ENCODE measurements at places on chromosomes 3 and 15.

DNA sequence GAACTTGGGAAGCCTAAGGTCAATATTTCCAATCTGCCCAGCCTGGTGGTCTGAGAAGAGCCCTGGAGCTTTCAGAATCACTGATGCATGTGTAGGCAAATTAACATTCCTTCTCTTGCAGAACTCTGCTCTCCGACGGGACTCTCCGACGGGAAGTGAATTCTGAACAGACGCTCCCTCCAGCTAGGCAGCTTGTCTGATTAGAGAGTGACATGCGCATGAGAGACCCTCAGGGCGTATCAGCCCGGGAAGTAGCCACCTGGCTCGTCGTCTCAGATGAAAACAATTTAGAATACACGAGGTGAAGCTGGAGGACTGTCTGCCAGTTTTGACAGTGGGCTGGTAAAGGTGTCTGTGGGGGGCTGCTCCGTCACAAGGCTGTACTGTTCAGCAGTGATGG lies 103.1 kb downstream of the DGKG start:
- no peaks in the 10 kb centered on the region for H3K36me3 ChIP-seq
- no peaks in the 10 kb centered on the region for H3K27me3 ChIP-seq
- peaks cover 7% of the 10 kb centered on the region for H3K4me1 ChIP-seq
- no peak overlapping the region for H3K27ac ChIP-seq
- H3K4me3 ChIP-seq = no peak overlapping the region

DNA sequence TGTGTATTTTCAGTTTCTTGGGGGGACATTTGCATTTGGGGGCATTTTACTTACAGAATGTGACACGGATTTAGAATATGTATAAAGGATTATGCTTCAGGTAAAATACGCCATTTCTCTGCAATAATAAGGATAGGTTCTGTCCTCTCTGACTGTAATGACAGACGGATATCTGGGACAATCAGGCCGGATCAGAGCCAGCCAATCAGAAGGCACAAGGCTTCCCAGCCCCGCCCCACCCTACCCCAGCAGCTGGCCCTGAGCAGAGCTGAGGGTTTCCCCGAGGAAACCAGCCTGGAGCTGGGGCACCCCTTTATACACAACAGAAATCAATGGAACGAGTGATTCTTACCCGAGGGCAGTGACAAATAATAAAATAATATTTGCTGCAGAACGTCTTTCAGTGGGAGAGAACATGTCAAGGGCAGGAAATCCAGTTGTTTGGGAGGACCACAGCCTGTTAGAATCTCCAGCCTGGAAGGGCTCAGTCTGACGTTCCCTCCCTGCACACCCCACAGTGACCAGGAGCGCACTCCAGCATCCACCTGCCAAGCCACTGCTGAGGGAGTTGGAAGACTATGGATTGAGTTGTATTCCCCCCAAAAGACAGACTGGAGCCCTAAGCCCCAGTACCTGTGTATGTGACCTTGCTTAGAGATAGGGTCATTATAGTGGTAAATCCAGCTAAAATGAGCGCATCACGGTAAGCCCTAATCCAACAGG lies 30.3 kb upstream of the SEC13 start:
- H3K4me3 ChIP-seq = no peak overlapping the region
- no peaks in the 10 kb centered on the region for H3K4me1 ChIP-seq
- H3K36me3 ChIP-seq = no peaks in the 10 kb centered on the region
- no peaks in the 10 kb centered on the region for H3K27me3 ChIP-seq
- DNase-seq = no peak

- peak; percentile 43 for DNase-seq
- no peaks in the 10 kb centered on the region for H3K4me1 ChIP-seq
- H3K27me3 ChIP-seq = no peaks in the 10 kb centered on the region
- H3K4me3 ChIP-seq = no peak overlapping the region
- H3K27ac ChIP-seq = no peak overlapping the region
Observed at GRCh38 chr3:39469945-39470344, 2.5 kb downstream of the MOBP start.

- no peak for DNase-seq
- no peak overlapping the region for H3K4me3 ChIP-seq
- no peaks in the 10 kb centered on the region for H3K36me3 ChIP-seq
- no peaks in the 10 kb centered on the region for H3K27me3 ChIP-seq
- H3K4me1 ChIP-seq = peaks cover 14% of the 10 kb centered on the region
Observed at GRCh38 chr15:62899090-62899493, 143.5 kb upstream of the TPM1 start.

DNA sequence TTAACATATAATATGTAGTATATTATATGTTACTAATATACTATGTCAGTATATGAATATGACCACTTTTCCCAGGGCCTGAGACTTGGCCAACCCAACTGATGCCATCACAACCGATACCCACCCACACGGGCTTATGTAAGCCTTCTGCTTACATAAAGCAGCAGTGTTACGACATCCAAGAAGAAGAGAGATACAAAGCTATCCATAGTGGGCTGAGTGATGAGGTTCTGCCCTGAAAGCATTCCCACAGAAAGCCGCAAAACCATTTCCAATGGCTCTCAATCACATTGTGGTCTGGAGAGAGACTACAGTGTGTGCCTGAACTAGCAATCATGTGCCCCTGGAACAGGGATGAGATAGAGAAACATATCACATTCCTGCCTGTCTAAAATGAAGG lies 177.9 kb downstream of the PLOD2 start:
- no peaks in the 10 kb centered on the region for H3K27me3 ChIP-seq
- no peaks in the 10 kb centered on the region for H3K36me3 ChIP-seq
- H3K4me1 ChIP-seq = no peaks in the 10 kb centered on the region
- H3K27ac ChIP-seq = no peak overlapping the region
- H3K4me3 ChIP-seq = no peak overlapping the region
- no peak for DNase-seq

DNA sequence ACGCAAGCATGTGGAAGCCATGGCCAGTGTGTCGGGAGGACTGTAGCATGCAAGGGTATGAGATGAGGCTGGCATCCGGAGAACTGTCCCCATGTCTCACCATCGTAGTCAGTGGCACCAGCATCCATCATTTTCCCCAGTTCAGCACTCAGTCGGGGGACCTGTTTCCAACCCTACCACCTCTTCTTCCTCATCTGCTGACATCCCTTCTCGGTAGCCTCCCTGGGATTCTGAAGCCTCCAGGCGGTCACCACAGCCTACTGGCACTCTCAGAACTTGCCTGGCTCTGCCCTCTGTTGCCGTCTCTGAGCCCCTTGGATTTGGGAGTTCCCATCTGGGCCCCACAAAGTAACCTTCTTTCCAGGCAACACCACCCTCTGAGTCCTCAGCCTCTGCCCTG lies 131.1 kb upstream of the ABHD17C start:
- no peak for DNase-seq
- H3K4me3 ChIP-seq = no peak overlapping the region
- H3K27ac ChIP-seq = no peak overlapping the region
- H3K36me3 ChIP-seq = no peaks in the 10 kb centered on the region
- no peaks in the 10 kb centered on the region for H3K27me3 ChIP-seq

DNA sequence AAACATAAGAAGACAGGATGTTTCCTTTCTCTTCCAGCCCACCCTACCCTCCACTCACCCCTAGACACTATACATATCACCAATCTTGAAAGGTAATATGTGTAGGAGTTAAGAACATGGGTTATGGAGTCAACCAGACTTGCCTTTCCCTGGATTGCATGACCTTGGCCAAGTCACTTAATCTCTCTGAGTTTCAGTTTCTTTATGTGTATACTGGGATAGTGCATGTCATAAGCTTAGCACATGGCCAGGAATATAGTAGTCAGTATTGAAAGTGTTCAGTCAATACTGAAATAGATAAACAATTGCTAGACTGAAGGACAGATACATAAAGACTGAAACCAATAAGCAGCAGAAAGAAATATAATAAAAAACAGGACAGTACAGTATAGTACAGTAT lies 283.2 kb upstream of the STT3B start:
- no peak for DNase-seq
- no peak overlapping the region for H3K4me3 ChIP-seq
- no peaks in the 10 kb centered on the region for H3K4me1 ChIP-seq
- H3K27ac ChIP-seq = no peak overlapping the region

- H3K4me3 ChIP-seq = no peak overlapping the region
- peaks cover 9% of the 10 kb centered on the region for H3K36me3 ChIP-seq
- H3K27ac ChIP-seq = no peak overlapping the region
- DNase-seq = no peak
Observed at GRCh38 chr15:52243286-52243685, 52.1 kb upstream of the GNB5 start.

Measured in upper lobe of left lung (tissue), 6 donors.